ENCODE measurements at places on chromosomes 2 and 18. TPM values are rescaled to one million over a fixed set of nuclear protein-coding genes. Genes with fewer than 3 reads are reported as not detected.

GRCh38 chr2:44805401-44806235 is 135.9 kb upstream of the SIX3 start:
- no peak for DNase-seq

- DNase-seq: no peak
Observed at GRCh38 chr2:109318949-109319342, 189.9 kb downstream of the SH3RF3 start.

DNA sequence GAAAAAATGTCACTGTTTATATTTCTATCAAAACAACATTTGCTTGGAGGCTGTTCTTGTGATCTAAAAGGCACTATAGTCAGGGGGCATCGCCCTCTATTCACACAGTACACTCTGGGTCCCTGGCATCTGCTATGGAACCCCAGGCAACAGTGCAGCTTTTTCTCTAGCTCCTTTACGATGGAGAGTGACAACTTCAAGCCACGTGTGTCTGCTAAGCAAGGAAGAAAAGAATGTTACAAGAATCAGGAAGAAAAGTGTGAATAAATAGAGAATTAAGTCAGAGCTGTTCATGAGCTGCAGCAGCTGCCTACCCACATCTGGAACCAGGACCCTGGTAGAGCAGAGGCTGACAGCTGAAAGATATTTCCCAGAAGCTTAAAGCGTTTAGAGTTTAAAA is 11.2 kb downstream of the RND3 start:
- no peak for DNase-seq

DNA sequence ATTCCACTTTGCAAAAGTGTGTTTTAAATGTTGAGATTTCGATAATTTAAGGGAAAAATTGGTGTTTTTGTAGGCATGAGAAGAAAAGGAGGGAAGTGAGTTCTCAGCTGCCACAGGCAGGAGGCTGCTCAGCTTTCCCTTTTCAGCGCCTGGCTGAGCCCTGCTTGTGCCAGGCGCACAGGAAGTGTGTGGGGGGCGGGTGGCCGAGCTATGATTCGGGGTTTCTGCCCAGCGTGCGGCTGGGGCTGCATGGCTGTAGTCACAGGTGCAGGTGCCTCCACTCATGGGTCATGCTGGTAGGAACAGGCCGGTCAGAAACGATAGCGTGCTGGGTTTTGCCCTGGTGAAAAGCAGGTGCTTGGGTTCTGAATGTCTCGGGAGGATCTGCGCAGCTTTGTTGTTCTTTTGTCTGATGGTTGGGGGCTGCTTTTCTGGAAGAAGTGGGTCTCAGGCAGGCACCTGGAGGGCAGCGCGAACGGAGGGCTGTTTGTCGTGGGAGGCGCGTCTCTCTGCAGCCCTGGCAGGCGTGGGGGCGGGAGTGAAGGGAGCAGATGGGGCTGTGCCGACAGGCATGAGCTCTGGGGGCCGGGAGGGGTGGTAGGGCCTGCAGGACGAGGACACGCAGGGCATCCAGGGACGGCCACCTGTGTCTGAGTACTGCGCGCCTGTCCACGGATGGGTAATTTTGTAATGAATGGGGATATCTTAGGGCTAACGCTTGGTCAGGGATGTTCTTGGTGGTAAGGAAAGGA is 2.1 kb downstream of the KCNG2 start:
- DNase-seq: no peak

DNA sequence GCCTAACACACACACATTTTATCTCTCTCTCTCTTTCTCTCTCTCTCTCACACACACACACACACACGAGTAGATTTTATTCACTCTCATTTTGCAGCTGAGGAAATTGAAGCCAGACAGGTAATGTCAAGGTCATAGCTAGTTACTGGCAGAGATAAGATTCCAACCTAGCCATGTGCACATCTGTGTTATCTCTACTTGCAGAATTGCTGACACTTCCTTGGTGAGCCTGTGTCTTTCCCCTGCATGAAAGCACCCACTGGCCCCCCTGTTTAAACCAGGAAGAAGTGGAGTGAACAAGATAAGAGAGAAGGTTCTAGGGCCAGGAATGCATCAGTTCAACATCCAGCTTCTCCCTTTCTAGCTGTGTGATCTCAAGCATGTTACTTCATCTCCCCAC is 423.7 kb downstream of the TXNL1 start:
- no peak for DNase-seq

GRCh38 chr2:4762951-4763376 is 929.2 kb upstream of the SOX11 start:
- no peak for DNase-seq

- no peak for DNase-seq
Observed at GRCh38 chr2:122340246-122340645, 584.8 kb downstream of the TSN start.

- no peak for DNase-seq
Observed at GRCh38 chr2:212223696-212224095, 314.9 kb downstream of the ERBB4 start.

DNA sequence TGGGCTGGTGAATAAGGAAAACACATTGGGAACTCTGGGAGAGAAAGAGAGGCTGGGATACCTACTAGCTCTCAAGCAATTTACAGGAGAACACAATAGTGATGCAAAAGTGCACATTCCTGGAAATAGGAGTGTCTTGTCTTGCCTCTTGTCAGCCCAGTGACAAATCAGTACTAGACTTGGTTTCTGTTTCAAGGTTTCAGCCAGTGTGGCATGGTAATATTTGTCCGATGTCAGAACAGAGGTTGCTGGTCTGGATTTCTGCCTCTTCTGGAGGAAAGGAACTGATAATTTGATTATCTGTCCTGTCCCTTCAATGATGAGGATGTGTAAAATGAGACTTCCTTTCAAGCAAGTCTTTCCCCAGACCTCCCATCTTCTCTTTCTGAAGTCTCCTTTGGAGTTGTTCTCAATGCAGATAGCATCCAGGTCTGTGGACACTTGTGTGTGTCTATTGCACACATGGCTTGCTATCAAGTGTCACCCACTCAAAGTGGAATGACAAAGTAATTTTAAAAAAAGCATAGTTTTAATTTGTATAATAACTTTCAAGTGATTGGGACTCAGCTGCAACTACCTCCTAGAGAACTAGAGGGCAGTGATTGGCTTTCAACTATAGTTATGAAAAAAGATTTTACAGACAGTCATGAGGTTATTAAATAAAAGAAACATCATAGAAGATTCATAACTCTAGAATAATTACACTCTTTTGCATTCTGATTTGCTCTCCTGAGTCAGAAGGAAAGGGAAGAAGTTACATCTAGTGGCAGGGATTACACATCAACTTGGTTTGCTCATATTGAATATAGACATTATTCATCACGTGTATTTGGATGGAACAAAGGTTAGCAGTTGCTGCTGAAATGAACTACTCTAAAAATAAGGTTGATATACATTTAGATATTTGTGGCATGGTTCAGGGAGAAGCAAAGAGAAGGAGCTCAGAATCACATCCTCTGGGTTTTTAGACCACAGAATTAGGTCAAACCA is 4.5 kb downstream of the GPR39 start:
- DNase-seq: no peak

DNA sequence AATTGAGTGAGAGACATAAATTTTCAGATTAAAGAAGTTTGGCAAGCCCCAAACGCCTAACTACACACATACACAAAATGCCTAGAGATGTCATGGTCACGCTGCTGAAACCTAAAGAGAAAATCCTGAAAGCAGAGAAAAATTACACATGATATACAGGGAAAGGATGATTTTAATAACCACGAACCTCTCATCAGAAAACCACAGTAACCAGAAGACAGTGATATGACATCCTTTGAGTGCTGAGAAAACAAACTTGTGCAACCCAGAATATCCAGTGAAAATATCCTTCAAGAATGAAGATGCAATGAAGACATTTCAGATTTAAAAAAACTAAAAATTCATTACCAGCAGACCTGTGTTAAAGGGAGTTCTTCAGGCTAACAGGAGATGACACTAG is 122.4 kb upstream of the LMAN1 start:
- no peak for DNase-seq

DNA sequence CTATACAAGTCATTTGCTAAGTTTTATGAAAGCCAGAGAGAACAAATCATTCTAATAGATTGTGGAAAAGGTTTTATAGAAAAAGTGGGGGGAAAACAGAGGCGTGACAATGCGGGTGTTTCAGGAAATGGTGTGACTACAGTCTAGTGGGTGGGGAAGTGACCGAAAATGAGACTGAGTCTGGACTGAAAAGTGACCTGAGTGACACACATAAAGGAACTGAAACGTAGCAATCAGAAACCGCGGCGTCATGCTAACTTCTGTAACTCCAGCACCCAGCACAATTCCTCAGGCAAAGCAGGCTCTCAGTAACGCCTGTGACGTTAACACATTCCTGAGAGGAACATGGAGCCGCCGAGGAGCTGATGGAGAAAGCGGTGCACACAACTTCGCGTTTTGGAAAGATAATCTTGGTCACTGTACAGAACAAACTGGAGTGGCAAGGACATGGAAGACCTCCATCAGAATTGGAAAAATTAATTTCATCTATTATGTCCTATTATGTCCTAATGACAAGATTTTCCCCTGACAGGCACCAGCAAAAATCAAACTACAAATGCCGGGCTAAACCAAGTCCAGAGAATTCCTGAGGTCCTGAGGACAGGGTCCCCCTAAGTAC is 1.4 kb upstream of the CD226 start:
- DNase-seq: no peak

DNA sequence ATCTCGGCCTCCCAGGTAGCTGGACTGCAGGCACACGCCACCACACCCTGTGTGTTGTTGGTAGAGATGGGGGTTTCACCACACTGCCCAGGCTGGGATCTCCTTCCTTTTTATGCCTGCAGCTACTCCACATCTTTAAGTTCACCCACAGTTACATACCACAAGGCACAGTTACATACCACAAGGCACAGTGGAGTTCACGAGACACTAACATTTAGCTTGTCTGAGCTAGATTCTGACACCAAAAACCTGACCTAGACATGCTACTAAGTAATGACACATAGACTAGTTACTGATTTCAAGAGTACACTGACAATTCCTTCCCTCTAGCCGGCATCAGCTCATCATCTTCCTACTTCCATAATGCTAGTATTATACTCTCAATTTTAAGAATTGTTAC is 4.3 kb downstream of the POLR2D start:
- DNase-seq: no peak

- no peak for DNase-seq
Observed at GRCh38 chr2:144459286-144459685, 60.6 kb downstream of the ZEB2 start.

GRCh38 chr2:170477630-170478029 is 237.5 kb upstream of the SP5 start:
- DNase-seq: no peak

DNA sequence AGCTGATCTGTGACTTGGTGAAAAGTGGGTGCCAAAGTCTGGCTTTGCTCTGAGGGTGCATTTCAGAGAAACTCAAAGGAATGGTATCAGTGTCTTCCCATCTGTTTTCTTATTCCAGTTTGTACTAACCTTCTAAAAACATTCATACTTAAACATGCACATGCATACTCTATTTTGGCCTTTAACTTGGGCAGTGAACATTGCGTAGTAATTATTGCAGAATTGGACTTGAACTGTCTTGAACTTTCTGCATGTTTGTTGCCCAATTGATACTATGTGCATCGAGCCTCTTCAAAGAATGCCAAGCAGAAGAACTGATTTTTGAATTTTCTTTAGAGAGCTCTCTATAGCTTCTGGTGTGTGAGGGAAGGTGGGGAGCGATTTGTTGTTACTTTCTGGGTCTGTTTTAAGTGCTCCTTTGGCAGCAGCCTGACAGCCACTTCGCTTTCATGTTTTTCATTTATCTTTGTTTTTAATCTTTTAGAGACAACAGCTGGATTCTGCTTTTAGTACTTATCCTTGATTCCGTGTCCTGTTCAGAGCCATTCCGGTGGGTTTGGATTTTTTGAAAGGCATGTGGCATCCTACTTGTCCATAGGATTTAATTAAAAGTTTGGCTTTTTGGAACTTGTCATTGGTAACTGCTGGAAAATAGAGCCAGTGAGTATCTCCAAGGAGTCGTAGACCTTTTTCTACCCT is 159.2 kb downstream of the RAPGEF4 start:
- DNase-seq: no peak

DNA sequence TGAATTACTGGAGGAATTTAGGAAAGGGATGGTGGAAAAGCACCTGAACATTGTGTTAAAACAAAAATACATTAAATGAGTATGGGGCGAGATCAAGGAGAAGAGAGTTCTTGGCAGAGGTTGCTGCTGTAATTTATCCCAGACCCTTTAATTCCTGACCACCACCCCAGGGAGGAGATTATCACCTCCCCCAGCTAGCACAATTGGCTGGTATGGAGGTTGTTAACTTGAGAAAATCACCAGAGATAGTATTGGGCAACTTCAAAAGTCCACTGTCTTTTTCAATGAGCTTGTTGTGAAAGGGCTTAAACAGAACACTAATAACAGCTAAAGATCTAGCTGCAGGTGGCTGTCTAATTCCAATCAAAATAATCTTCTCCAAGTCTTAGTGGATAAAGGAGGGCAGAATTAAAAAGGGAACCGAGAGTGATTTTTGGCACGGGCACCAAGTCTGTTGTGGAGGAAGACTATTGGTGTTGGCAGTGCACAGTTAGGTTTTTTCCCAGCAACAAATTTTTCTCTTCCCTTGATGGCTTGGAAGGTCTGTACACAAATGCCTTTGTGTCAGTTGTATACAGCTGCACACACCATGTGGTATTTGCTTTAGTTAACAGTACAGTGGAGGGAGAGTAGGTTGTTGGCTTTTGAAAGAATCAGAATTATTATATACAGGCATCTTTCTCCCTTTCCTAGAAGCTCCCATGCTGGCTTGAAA is 289.5 kb downstream of the SLC4A3 start:
- DNase-seq: no peak

GRCh38 chr18:37138456-37138855 is 309.5 kb downstream of the KIAA1328 start:
- no peak for DNase-seq

Gene CCDC68
- 5.9 TPM for polyA plus RNA-seq

Gene ANTXR1
- 26.3 TPM for polyA plus RNA-seq

Gene CHMP1B
- polyA plus RNA-seq: 19.8 TPM

Gene ZC3H6
- polyA plus RNA-seq: 1.5 TPM

Gene RMC1
- 24.9 TPM for polyA plus RNA-seq

Gene OTOF
- 0.03 TPM for polyA plus RNA-seq

Gene HRH4
- polyA plus RNA-seq: not detected

Gene VWA3B
- polyA plus RNA-seq: 0.11 TPM

Gene FBXO48
- 0.46 TPM for polyA plus RNA-seq

Gene CTDP1
- 10.3 TPM for polyA plus RNA-seq

Gene C1QL2
- polyA plus RNA-seq: 0.08 TPM

Gene SP140
- polyA plus RNA-seq: 0.69 TPM

Gene PDIA6
- 32.0 TPM for polyA plus RNA-seq

Data from heart left ventricle (tissue), 16 donors.